ENCODE measurements at places on chromosomes 12 and 14.
A peak's percentile ranks its signal among the peaks of the same experiment; 100 is the strongest.

GRCh38 chr12:93802293-93802692 is 125.1 kb downstream of the CRADD start:
- no peak for DNase-seq

DNA sequence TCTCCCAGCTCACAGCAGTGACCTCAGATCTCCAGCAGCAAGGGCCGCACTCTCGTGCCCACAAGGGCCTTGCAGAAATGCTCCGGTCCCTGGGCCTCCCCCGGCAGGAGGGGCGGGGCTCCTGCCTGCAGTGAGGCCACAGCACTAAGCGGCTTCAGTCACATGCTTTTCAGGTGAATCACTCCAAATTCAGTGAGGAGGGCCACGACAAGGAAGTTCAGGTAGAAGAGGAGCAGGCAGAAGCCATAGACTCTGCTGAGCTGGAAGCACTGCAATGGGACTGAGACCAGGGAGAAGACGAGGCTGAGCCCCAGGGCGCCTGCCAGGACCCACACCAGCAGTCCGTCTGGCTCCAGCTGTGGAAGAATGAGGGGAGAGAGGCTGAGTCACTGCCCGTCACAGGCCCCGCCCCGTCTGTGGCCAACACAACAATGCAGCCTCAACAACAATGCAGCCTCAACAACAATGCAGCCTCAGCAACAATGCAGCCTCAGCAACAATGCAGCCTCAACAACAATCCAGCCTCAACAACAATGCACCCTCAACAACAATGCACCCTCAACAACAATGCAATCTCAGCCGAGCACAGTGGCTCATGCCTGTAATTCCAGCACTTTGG is 35.2 kb downstream of the SLC8B1 start:
- no peak for DNase-seq

DNA sequence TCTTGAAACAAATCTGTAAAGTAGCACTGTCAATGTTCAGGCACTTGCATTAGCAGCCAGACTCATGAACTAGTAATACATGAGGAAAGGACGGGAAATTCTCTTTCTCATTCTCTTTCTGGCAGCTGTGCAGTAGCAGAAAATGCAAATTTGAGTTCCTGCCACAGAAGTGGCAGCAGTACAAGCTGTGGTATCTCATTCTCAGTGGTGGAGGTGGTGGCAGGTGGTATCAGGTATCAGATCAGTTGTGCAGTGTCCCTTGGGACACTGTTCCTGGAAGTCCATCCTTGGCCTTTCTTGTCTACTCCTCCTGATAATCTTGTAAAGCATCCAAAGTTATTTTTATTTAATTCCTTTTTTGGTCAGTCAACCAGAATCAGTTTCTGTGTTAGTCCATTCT is 103.0 kb downstream of the C12orf42 start:
- no peak for DNase-seq

DNA sequence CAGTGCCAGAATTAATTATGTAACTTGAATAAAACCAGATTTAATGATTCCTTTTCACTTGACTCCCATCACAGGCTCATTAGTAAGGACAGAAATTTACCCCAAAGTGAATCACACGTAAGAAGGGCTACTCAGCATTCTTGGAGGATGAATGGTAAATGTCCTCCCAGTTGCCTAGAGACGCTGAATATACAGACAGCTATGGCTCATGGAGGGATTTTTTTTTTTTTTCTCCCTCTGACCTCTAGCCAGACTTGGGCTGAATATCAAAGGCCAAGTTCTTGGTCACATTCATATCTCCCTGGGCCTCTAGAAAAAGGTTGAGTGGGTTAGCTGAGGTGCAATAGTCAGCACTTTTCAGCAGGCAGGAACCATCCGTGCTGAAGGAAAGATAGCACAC is 77.5 kb downstream of the PHLDA1 start:
- no peak for DNase-seq

DNA sequence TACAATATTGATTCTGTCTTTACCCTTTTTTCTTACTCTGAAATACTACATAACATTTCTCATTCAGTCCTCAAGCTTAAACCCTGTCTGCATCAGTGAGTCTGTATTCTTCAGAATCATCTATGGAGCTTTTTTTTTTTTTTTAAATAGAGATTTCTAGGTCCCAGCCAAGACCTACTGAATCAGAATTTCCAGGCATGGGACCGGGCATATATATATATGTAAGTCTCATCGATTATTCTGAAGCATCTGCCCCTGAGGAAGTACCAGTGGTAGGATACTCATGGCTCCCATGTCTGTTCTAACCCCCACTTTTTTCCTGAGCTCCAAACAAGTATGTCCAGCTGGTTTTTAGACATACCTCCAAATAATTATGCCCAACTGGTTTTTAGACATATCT is 6.1 kb downstream of the DDX47 start:
- DNase-seq, result no peak

- no peak for DNase-seq
These were observed 5.8 kb downstream of the PTGES3 start for GRCh38 chr12:56682323-56682722.

- no peak for DNase-seq
These were observed 54.7 kb upstream of the EIF5 start for GRCh38 chr14:103279142-103280025.

DNA sequence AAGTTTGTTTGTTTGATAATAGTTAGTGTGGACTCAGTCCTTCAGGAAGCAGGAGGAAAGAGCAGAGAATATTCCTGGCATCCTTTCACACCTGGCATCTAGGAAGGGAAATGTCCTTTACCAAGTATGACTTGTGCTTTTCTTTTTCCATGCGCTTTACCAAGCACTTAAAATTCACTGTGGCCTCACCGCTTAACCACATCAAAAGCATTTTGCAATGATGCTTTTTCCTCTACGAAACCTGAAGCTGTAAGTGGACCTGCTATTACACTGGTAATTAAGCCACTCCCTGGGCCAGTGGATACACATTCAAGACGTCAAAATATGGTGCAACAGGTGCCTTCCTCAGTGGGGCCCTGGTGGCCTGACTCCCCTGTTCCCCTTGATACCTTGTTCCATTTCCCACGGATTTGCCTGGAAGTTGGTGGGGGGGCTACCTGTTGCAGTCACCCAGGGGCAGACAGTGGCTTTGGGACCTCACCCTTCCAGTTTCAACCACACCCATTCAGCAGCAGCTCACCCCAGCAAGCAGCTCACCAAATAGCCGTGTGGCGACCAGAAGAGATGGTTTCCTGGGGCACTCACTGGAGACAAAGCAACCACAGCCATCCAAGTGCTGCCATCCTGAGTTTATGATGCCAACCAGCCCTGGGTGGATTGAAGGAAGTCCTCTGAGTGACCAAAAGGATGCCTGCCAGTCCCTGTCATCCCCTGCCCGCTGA is 14.2 kb upstream of the FZD10 start:
- no peak for DNase-seq

- DNase-seq, result no peak
These were observed 2.9 kb upstream of the NYNRIN start for GRCh38 chr14:24395609-24396582.

- DNase-seq, result no peak
These were observed at the start of gene MGP for GRCh38 chr12:14885718-14886221. MGP (minus strand) TSS chr12:14885854; CDS start chr12:14885791, 63 bp downstream.

- DNase-seq, result no peak
These were observed 168.3 kb downstream of the NEDD1 start for GRCh38 chr12:97075161-97075933.

- peak; percentile 44 for DNase-seq
These were observed 72.4 kb downstream of the TTC9 start for GRCh38 chr14:70714055-70714550.

DNA sequence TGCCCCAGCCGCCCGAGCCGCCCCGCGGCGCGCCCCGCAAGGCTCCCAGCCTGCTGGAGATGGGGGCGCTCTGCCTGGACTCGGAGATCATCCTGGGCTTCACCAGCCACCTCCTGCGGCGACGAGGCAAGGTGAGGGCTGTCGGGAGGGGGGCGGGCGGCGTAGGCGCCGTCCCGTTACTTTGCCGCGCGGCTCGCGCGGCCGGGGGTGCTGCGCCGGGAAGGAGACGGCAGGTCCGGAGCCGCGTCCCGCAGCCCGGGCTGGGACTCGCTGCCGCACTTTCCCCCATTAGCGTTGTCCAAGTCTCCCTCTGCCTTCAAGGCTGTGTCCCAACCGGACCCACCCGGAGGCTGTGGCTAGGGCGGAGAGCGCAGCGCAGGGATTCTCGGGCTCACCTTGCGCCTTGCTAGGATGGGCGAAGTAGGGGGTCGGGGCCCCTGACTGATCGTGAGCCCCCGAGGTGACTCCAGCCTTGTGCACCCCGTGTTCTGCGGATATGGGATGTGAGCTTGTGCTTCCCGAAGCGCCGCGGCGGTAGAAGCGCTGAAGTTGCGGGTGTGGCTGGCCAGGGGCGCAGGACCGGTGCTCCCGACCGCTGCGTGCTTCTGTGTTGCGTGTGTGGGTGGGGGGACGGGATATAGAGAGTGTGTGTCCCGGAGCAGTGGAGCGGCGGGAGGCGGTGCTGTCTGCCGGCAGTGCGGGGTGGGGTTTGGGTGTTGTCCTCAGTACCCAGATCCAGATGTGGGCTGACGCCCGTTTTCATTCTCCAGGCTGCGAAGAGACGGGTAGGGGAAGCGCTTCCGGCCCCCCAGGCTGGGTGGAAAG is 1.7 kb upstream of the KIF26A start:
- no peak for DNase-seq

DNA sequence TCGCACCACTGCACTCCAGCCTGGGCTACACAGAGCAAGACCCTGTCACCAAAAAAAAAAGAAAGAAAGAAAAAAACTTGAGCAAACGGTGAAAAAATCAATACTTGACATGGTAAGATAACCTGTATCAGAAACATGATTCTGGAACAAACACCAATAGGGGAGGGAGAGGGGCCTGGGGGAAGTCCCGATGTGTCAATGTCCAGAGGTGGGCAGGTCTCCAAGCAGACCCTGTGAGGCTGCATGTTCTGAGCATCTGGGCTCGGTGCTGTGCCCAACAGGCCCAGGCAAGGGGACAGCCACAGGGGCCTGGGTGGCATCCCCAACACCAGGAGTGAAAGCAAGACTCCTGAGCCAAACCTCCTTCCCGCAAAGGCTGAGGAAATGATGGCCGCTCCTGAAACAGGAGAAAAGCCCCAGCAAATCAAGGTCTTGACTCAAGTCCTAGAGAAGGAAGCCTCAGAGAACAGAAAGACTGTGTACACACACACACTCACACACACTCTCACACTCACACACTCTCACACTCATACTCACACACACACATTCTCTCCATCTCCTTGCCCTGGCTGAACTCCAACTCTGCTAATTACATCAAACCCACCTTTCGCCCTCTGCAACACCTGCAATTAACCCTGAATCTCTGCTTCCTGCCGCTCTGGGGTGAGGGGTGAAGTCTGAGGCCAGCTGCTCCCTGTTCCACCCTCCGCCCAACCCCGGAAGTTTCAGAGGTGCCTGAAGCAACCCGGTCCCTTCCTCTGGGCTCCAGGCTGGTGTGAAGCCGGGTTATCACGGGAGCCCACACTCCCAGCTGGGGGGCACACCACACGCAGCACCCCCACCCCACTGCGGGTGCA is 20.4 kb downstream of the CCDC88C start:
- DNase-seq, result peak; percentile 66

DNA sequence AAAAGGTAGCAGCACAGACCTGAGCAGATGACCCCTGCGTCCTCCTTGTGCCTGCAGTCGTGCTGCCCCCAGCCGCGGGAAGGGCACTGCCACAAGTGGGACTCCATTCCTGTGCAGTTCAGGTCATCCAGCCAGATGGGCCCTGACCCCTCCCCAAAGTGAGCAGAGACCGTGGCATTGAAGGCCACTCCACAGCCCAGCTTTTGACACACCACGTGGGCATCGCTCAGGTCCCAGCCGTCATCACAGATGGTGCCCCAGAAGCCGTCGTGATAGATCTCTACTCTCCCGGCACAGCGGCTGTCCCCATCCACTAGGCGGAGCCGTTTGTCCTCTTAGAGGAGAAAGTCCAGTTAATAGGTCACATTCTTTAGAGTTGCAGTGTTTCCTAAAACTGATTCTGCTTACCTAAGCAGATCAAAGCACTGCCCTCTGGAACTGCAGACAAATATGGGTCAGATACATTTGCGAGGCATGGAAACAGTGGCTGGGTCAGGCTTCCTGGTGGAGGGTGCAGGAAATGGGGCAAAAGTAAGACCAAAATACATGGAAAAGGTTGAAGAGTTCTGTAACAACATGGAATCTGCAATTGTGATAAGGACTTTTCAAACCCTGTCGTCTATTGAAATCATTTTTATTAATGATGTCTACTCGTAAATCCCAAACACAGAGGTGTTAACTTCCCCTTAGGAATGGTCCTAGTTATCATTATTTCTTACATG is 69.4 kb downstream of the CD163L1 start:
- peak; percentile 33 for DNase-seq

DNA sequence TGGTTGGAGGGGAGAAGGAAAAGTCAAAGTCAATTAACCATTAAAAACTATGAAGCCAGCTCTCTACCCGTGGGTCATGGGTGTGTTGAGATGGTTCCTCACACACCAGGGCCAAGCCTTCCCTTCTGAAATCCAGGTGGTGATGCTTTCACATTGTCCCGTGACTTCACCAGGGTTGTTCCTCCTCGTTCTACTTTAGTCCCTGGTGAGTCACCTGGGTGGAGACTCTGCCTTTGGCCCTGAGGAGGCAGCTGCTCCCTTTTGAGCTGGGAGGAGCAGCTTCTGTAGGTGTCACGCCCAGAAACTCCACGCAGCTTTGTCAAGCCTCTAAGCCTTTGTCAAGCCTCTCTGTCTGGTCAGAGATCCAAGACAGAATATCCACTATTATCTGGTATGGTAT is 348.3 kb downstream of the BMP4 start:
- no peak for DNase-seq

GRCh38 chr12:40001406-40001805 is 104.5 kb downstream of the SLC2A13 start:
- DNase-seq, result no peak

- DNase-seq, result no peak
These were observed 22.6 kb upstream of the BMP4 start for GRCh38 chr14:53979113-53979681.

DNA sequence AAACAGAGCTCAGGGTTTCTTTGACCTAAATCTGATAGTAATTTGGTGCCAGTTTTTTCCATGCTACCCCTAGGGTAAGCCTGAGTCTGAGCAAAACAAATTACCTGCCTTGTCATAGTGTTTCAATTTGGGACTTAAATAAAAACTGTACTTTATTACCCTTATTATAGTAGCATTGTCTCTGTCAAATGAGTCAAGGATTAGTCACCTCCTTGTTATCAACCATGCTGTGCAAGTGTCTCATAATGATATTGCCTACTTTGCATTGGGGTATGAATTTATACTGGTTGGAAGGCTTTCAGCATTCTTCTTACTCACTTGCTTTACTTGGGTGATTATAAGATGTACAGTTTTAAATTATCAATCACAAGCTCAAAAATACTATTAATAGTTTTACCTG is 380.0 kb downstream of the LRFN5 start:
- DNase-seq, result no peak

- peak; percentile 26 for DNase-seq
These were observed 4.1 kb upstream of the IFNG start for GRCh38 chr12:68163560-68164081.

Data from stimulated activated CD4-positive, alpha-beta T cell treated with anti-CD3 and anti-CD28 coated beads, Interleukin-2, amount 100 ng/mL, for 24 hours (primary cell).